ENCODE measurements at places on chromosomes 12 and 14. TPM values are rescaled to one million over a fixed set of nuclear protein-coding genes. Genes with fewer than 3 reads are reported as not detected.

Gene MYF6
- total RNA-seq, result not detected

Gene TAS2R8
- not detected for total RNA-seq

Gene BDKRB2
- total RNA-seq, result under 0.01 TPM

Gene HCAR2
- total RNA-seq, result under 0.01 TPM

Gene TSPAN11
- 1.1 TPM for total RNA-seq

Gene TAPBPL
- 7.3 TPM for total RNA-seq

Gene FAIM2
- under 0.01 TPM for total RNA-seq

Gene ARHGEF25
- 5.3 TPM for total RNA-seq

Gene PTGER2
- 0.34 TPM for total RNA-seq

Gene ALDH2
- total RNA-seq, result 4.0 TPM

Gene CLEC14A
- not detected for total RNA-seq

Gene TMEM106C
- total RNA-seq, result 132 TPM

Gene SERPINA12
- not detected for total RNA-seq

Gene CCND2
- total RNA-seq, result 0.34 TPM

Gene ANKRD33
- total RNA-seq, result not detected

Gene C14orf180
- not detected for total RNA-seq

Gene SLC5A8
- total RNA-seq, result 0.15 TPM

Gene CLEC6A
- total RNA-seq, result not detected

Gene PLD4
- not detected for total RNA-seq
